ENCODE measurements at places on chromosomes 5 and 9.

DNA sequence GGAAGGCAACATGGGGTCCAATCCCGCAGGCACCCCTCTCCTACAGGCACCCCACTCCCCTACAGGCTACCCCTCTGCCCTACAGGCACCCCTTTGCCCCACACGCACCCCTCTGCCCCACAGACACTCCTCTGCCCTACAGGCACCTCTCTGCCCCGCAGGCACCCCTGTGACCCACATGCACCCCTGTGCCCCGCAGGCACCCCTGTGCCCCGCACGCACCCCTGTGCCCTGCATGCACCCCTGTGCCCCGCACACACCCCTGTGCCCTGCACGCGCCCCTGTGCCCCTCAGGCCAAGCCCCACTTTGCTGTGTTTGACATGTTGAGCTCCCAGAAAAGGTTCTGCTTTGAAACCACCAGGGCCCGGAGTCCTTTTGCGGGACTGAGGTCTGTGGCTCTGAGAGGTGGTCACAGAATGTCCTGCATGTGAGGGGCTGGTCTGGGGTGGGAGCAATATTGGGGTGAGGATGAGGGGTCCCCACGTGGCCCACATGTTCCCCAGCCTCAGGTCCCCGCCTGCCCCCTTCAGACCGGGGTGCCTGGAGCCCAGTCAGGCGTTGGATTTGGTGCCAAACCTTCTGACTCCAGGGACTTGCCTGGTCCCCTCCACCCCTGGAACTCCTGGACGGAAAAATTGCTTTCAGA lies 616 bp upstream of the QRFP start:
- no peak for DNase-seq

- DNase-seq: no peak
Measured at GRCh38 chr9:13513716-13514444, 234.4 kb upstream of the MPDZ start.

- DNase-seq: no peak
Measured at GRCh38 chr9:87628346-87628745, 97.6 kb upstream of the CTSL start.

- no peak for DNase-seq
Measured at GRCh38 chr9:86854898-86855523, 92.3 kb downstream of the GAS1 start.

GRCh38 chr9:136203408-136204144 lies 1.4 kb downstream of the LHX3 start:
- no peak for DNase-seq

- no peak for DNase-seq
Measured at GRCh38 chr5:134510970-134511795, 14.3 kb upstream of the JADE2 start.

GRCh38 chr5:1029945-1030625 lies 21.5 kb downstream of the NKD2 start:
- no peak for DNase-seq

DNA sequence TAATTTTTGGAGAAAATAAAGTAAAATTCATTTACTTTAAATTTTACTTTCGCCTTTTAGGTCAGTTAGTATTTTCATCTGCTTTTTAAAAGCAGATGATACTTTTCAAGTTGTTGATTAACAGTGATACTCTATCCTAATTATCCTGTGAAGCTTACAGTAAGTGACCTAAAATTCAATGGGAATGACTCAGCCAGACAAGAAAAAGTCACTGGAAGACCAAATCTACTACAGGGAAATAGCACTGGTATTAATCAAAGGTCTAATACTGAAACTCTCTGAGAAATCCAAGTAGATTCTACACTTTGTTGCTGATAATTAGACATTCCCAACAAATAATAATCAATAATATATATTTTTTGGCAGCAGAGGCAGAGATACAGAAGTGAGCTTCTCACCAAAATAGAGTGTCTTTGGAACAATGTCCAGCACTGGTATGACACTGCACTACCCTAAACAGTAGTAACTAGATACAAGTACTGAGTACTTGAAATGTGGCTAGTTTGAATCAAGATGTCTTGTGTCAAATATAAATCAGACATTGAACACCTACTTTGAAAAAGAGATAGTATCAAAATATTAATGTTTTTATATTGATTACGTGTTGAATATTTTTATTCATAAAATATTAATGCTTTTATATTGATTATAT lies 22.8 kb upstream of the ELL2 start:
- DNase-seq: no peak

DNA sequence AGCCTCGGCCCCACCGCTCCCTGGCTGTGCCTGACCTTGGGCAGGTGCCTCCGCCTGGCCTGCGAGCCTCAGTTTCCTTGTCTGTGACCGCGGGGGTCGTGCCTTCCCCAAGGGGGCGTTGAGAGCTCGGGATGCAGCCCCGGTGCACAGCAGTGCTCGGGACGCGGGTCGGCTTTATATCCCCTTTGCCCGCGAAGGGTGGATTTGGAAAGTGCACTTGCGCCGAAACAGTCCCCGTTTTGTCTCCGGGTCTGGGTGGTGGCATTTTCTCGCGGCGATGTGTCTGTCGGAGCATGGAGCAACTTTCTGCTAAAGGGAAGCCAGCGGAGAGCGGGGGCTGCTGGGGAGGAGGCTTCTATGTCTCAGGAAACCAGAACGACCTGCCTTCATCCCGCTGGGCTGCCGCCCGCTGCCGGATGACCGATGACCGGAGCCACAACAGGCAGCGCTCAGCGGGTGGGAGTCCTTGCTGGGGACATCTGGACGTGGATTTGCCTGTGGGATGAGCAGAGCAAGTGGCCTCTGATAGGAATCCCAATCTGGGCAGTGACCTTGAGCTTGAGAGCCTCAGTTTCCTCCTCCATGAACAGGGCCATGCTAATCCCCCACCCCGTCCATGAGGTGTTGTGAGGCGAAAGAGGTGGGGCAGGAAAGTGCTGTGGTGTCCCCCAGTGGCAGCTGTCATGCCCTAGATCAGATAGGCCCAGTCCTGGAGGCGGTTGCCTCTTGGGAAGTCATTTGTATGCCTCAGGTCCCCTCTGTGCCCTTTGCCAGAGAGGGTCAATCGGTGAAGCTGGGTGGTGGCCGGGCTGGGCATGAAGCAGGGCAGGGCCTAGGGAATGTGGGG lies 651 bp downstream of the HRH2 start:
- peak; percentile 59 for DNase-seq

DNA sequence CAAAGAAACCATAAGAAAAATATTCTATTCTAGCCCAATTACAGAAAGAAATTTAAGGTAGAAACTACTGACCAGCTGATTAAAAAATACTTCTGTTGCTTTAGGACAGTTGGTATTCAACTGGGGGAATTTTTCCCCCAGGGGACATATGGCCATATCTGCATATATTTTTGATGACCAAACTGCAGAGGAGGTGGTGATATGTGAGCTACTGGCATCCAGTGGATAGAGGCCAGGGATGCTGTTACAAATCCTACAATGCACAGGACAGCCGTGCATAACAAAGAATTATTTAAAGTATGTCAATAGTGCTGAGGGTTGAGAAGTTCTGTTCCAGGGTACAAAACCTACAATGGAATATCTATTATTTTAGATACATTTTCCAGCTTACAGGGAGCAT lies 24.0 kb downstream of the ZFR start:
- DNase-seq: no peak

GRCh38 chr9:114861922-114862605 lies 56.2 kb upstream of the TNFSF15 start:
- no peak for DNase-seq

GRCh38 chr9:130144703-130145102 lies 27.5 kb upstream of the NCS1 start:
- no peak for DNase-seq

DNA sequence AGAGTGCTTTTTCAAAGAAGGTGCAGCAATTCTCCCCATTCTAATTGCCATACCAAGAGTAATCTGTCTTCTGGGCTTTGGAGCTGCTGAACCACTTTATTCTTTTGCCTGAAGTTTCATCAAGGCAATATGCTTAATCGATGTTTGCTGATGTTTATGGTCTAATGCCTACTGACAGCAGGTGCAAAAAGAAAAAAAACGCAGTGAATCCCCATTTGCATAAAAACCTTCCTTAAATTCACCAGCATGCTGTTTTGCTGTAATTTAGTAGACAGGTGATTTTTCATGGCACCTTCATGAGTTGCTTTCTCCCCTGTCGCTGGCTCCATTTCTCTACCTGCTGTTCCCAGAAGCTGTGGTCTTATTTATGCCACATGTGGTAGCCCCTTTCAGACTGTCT lies 83.1 kb upstream of the MAST4 start:
- no peak for DNase-seq

GRCh38 chr9:98181746-98182068 lies 10.7 kb downstream of the CORO2A start:
- DNase-seq: no peak

GRCh38 chr5:116740771-116741170 lies 166.1 kb upstream of the SEMA6A start:
- DNase-seq: no peak

GRCh38 chr9:20242510-20243189 lies 379.6 kb downstream of the MLLT3 start:
- DNase-seq: no peak

GRCh38 chr9:4762108-4762885 lies 21.3 kb upstream of the AK3 start:
- peak; percentile 53 for DNase-seq

DNA sequence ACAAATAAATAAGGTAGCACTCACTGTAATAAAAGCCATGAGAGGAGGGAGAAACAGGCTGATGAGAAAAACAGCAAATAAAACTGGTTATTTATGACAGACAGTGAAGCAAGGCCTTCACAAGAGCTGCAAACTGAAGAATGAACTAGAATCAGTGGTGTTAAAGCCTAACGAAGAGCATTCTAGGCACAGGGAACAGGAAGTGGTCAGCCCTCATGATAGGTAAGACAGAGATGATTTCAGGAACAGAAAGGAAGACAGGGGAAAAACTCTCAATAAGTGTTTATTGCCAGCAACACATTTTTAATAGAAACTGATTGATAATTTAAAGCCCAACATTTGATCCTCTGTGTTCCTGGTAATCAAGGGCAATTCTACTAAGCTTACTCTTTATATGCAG lies 124.5 kb downstream of the EDIL3 start:
- no peak for DNase-seq

DNA sequence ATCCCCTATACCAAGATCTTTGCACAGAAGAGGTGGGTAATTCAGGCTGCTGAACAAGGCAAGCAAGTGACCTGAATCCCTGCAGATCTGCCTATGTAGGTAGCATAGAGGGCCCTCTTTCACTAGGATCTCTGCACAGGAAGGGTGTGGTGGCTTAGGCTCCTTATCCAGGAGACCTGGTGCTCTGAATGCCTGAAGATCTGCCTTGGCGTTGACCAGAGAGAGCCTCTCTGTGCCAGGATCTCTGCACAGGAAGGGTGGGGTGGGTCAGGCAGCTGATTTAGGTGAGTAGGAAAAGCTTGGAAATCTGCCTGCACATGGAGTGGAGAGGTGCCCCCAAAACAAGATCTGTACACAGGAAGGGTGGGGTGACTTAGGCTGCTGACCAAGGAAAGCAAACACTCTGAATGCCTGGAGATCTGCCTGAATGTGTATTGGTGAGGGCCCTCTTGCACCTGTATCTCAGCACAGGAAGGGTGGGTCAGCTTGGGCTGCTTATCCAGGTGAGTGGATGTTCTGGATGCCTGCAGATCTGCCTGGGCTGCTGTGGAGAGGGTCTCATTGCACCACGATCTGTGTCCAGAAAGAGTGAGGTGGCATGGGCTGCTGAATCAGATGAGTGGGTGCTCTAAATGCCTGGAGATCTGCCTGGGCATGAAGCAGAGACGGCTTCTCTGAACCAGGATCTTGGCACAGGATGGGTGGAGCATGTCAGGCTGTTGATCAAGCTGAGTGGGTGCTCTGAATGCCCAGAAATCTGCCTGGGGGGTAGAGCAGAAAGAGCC lies 365.9 kb downstream of the DMAC1 start:
- DNase-seq: no peak

- DNase-seq: no peak
Measured at GRCh38 chr5:3546028-3546427, 49.6 kb upstream of the IRX1 start.

Measured in T-helper 2 cell (primary cell).